ENCODE measurements at places on chromosomes 4 and X.
A peak's percentile ranks its signal among the peaks of the same experiment; 100 is the strongest.

GRCh38 chr4:145609481-145610427, 9.4 kb upstream of the MMAA start:
- peak; percentile 65 for DNase-seq

- no peak for DNase-seq
These were observed at the start of gene DUSP9 for GRCh38 chrX:153646620-153647373. DUSP9 (plus strand) TSS chrX:153647203; CDS start chrX:153647954, 751 bp downstream.

DNA sequence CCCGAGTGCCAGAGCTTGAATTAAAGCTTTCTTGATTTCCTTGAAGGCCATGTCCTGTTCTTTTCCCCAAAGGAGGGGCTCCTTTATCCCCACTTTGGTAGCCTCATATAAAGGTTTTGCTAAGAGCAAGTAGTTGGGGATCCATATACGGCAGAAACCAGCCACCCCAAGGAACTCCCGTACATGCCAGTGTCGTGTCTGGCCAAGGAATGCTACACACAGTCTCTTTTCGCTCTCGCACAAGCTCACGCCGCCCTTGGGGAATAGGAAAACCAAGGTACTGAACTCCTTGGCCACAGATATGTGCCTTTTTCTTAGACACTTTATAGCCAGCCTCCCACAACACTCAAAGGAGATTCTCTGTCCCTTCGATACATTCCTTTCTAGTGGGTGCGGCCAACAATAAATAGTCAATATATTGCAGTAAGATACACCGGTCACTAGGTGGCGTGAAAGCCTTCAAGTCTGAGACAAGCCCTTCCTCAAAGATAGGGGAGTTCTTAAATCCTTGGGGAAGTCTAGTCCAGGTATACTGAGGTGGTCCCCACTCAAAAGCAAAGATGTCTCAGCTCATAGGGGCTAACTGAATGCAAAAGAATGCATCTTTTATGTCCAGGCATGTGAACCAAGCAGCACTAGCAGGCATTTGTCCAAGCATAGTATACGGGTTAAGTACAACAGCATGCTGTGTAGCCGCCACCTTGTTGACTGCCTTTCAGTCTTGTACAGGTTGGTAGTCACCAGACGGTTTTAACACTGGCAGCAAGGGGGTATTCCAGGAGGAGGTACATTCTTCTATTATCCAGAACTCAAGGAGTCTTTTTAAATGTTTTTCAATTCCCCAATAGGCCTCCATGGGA, 57.8 kb upstream of the XAGE1B start:
- no peak for DNase-seq

- DNase-seq = no peak
These were observed 236.0 kb upstream of the VCX3A start for GRCh38 chrX:6770936-6771335.

DNA sequence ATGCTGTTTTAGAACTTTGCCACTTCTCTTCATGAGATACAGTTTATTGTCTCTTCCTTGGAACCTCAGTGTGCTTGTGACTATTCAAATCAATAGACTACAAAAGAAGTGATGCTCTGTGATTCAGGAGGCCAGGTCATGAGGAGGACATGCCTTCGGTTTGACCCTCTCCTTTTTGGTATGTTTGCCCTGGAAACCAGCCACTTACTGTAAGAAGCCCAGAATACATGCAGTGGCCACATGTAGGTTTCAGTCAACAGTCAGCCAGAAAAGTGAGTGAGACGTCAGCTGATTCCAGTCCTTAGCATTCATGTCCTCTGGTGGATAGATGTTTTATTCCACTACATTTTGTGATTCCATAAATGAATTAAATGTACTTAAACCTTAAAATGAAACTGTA, 328.7 kb downstream of the PCDH18 start:
- no peak for DNase-seq

GRCh38 chr4:7066493-7066892, 1.4 kb downstream of the GRPEL1 start:
- no peak for DNase-seq

- DNase-seq = no peak
These were observed 74.6 kb upstream of the SH3RF1 start for GRCh38 chr4:169345316-169345721.

DNA sequence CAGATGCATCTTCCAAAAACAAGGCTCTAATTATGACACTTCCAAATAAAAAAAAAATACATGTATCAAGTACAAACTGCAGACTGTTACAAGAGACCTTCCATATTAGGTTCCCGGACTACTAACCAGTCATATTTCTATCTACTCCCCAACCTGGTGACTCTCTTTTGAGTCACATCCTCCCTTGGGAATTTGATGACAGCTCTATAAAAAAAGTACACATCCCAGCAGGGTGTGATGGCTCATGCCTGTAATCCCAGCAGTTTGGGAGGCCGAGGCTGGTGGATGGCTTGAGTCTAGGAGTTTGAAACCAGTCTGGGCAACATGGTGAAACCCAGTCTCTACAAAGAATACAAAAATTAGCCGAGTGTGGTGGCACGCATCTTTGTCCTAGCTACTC, 14.9 kb downstream of the RPGR start:
- no peak for DNase-seq

- DNase-seq = no peak
These were observed 30.0 kb downstream of the WDR1 start for GRCh38 chr4:10086506-10087120.

- DNase-seq = no peak
These were observed 214.4 kb downstream of the DCHS2 start for GRCh38 chr4:154277172-154277571.

GRCh38 chr4:73731968-73732610, 8.3 kb upstream of the CXCL8 start:
- no peak for DNase-seq

DNA sequence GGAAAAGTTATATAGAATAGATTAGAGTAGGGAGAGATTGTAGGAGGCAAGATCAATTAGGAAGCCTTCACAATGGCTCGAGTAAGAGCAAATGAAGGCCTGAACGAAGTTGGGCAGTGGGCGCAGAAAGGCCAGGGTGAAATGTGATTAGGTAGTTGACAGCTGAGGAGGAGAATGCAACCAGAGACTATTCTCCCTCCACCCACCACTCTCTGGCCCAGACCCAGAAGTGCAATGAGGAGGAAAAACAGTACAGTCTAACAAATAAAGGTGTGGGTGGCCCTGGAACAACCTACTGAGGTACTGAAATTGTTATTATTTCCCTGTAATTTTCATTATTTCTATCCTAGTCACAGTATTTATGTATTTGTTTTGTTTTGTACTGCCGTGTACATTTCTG, 176.7 kb downstream of the SLC39A8 start:
- no peak for DNase-seq

DNA sequence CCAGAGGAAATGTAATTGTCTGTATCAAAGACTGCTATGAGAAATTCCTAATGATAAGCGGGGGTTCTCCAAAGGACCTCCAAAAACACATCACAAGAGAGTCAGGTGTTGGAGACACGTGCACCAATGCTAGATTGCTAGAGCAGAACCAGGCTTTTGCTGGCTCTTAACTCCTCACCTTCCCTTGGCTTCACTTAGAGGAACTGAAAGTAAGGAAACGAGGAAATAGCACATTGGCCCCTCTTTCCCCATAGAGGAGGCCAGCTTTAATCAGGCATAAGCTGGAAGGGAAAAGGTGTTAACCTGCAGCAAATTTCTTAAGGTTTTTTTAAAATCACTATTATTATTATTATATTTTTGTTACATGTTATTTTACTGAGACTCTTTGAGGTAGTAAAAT, 13.6 kb downstream of the OTC start:
- DNase-seq = no peak

GRCh38 chr4:89338206-89338605, 30.6 kb upstream of the GPRIN3 start:
- DNase-seq = no peak

DNA sequence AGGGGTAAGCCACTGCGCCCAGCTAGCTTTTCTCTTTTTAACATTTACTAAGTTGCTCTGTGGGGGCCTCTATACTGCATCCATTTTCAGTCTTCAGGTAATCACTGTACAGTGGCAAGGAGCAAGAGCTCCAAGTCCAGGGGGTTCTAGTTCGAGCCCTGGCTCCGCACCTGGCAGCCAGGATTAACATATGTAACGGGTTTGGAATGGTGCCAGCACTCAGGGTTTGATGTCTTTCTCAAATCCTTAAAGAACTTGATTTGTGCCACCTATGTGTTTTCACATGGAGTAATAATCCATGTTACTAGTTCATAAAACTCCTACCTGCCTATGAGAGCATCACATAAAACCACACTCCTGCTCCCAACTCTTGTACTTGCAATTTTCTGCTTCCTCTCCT, 4.5 kb downstream of the GRPEL1 start:
- DNase-seq = no peak

DNA sequence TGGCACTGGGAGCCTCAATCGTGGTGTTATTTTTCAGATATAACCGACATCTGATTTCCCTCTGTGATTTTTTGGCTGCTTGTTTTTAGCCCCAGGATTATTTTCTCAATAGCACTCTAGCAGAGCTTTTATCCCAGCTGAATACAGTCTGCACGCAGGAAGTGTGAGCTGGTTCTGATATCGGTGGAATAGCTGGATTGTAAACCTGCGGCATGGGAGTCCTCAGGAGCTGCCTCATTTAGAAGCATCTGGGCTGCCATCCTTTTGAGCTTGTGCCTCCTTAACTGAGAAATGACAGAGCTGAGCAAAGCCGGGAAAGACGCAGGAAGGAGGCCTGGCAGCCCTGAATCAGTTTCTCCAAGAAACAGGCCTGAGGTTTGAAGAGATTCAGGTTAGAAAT, 28.4 kb upstream of the GRPEL1 start:
- DNase-seq = no peak

DNA sequence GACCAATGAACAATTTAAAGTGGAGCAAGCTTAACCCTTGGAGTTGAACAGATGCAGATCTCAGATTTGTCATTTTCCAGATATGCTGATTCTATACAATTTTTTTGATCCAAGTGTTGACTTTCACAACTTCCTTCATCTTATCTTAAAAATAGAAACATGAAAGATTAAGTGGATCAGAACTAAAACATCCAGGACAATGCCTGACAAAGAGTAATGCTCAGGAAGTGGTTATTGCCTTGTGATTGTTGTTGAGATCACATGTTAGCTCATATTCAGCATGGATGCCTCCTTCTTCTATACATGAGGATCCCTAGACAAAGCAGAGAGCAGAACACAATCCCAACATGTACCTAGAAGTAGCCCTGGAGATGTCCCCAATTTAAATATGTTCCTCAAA, 160.9 kb downstream of the PPARGC1A start:
- DNase-seq = no peak

- DNase-seq = no peak
These were observed 74.4 kb downstream of the PAPSS1 start for GRCh38 chr4:107645604-107646003.

- DNase-seq = peak; percentile 36
These were observed 6.9 kb downstream of the PLAC8 start for GRCh38 chr4:83107631-83108030.

DNA sequence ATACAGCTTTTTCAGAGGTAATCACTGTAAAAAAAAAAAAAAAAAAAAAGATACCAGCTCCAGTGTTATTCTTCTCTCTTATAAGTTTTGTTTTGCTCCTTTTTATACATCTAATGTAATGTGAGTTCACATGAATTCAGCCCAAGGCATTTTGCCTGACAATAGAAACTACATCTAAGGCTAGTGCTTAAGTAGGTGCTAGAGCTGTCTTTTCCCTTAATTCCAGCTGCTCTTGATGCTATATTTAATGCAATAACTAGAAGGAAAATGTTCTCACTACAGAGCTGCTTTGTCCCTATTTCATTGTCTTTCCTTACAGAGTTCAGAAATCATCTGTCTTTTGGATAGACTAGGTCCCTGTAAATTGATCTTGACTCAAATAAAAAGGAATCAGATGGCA, 150.1 kb downstream of the NAA11 start:
- no peak for DNase-seq

DNA sequence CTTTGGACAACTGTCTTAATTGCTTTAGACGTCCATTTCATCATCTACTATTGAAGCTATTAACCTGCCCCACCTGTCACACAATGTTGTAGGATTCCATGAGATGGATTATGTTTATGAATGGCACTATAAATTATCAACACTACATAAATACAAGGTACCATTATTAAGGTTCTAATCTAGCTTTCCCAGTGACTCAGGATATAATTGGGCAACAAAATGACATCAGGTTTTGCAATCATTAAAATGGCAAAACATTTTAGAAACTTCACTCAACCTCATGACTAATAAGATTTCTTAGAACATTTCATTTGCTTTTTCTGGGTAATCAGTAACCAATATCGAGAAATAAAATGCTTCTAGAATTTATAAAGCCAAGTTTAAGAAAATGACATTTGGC, 9.2 kb downstream of the HOPX start:
- no peak for DNase-seq

DNA sequence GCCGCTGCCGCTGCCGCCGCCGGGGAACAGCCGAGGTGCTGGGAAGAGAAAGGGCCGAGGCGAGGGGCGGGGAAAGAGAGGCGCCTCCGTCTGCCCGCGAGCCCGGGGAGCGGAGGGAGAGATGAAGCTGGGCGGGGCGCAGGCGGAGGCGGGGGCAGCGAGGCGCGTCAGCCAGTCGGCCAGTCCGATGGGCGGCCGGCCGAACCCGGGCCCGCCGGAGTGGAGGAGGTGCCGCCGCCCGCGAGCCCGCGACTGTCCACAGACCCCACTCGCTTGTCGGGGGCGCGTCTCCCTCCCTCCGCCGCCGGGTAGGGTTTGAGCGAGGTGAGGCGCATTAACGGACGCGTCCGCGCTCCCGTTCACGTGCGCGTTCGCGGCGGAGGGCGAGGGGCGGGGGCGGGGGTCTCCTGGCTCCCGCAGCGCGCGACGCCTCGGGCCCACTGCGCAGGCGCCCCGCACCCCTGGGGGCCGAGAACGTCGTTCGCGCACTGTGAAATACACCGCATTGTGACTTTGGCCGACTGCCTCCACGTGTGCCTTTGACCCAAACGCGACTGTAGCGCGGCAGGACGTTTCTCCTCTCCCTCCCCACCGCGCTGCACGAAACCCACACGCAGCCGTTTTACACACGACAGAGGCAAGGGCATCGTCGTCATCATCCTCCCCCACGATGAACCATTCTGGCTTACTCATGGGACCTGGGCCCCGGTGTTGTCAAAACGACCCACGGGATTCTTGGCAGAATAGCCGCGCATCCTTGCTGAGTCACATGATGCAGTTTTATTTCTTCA, at the start of gene NUDT11:
NUDT11 (minus strand) TSS at position 92 of the 791 bp plus-strand sequence. CDS start 148 bp downstream, outside the sequence.
- DNase-seq = peak; percentile 46

DNA sequence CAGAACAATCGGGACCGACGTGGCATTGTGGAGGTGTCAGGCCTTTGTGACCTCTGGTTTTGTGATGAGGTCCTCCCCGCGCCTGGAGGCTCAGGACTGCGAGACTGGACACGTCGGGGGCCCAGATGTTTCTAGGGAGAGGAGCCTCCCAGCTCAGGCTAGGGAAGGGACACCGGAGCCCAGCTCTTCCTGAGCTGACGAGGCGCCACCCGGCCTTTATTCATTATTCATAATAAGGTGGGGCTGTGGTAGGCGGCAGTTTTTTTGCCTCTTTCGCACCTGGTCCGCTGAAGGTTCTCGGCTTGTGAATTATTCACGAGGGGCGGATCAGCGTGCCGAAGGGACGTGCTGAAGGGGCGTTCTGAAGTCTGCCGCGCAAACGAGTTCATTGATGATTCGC, 2.3 kb upstream of the UBA1 start:
- peak; percentile 47 for DNase-seq

All from stimulated activated CD4-positive, alpha-beta T cell treated with anti-CD3 and anti-CD28 coated beads, Interleukin-12 subunit alpha, Interleukin-12 subunit beta, amount 100 ng/mL, for 4 hours (primary cell).